ENCODE measurements at places on chromosomes 7 and 10.

- no peak for DNase-seq
These were observed 26.9 kb upstream of the RPA3 start for GRCh38 chr7:7745258-7745657.

- no peak for DNase-seq
These were observed 105.0 kb upstream of the WDR11 start for GRCh38 chr10:120746001-120746777.

DNA sequence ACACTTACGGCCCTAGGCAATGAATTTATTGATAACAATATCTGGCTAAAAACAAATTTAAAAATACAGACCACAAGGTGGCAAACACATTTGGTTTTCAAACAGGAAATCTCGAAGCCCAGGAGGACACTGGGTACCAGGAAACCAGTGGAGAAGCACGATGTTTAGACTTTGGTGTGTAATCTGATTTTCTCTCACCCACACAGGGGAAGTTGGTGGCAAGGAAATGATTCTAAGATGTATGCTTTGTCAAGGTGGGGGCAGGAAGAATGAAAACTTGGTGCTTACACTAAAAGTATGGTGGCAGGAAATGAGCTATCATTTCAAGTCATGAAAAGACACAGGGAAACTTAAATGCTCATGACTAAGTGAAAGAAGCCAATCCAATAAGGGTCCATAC lies 113.2 kb upstream of the ANKRD1 start:
- DNase-seq = no peak

DNA sequence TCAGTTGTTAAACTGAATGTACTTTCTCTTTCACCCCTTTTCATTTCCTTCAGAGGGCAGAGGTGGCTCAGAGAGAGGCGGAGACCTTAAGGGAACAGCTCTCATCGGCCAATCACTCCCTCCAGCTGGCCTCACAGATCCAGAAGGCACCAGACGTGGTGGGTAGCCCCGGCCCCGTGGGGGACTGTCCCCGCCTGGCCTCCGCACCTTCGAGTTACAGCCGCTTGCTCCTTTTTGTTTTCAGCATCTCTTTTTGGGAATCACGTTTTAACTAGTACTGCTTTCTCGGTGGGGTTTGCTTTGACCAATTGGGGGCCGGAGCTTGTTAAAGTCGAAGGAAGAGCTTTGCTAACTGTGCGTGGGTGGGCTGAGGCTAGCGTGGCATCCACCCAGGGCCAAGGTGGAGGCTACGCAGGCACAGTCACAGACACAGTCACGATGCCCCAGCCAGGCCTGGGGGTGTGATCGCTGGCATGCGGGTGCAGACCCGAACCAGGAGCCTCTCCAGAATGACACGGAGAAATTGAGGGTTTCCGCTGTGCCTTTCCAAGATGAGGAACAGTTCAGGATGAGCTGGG lies 116.2 kb upstream of the SH2B2 start:
- no peak for DNase-seq

- DNase-seq = no peak
These were observed 104.5 kb upstream of the ZPBP start for GRCh38 chr7:50197549-50197948.

DNA sequence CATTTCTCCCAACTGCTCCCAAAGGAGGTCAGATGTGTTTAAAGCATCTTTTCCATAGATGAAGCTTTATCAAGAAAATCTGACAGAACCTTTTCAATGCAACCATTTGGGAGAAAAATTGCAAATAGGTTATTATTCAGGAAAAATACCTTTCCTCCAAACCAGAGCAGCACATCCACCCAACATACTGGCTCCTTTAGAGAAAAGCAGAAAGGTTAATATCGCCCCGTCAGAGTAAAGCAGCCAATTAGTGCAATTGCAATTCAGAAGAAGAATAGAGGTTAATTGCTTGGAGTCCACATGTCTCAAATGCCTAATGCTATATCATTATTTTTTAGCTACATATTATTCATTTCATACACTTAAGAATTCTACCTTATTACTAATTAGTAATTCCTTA lies 48.9 kb upstream of the HSPA12A start:
- no peak for DNase-seq

- DNase-seq = no peak
These were observed 123.5 kb upstream of the FERD3L start for GRCh38 chr7:19268737-19269136.

DNA sequence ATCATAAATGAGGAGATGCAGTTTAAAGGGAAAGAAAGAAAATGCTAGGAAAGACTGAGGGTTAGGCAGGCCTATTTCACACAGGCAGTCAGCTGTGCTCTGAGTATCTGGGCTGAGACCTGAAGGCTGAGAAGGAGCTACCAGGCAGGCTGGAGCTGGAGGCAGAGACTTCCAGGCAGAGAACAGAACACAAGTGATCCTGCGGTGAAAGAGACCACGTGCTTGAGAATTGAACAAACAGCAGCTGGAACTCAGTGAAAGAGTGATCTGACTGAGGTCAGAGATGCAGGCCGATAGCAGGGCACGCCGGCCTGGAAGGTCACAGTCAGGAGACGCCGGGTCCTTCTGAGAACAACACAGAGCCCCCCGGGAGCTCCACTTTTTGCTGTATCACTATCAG lies 147.8 kb downstream of the ADAM12 start:
- no peak for DNase-seq

GRCh38 chr7:155874411-155874810 lies 62.1 kb upstream of the SHH start:
- DNase-seq = no peak

DNA sequence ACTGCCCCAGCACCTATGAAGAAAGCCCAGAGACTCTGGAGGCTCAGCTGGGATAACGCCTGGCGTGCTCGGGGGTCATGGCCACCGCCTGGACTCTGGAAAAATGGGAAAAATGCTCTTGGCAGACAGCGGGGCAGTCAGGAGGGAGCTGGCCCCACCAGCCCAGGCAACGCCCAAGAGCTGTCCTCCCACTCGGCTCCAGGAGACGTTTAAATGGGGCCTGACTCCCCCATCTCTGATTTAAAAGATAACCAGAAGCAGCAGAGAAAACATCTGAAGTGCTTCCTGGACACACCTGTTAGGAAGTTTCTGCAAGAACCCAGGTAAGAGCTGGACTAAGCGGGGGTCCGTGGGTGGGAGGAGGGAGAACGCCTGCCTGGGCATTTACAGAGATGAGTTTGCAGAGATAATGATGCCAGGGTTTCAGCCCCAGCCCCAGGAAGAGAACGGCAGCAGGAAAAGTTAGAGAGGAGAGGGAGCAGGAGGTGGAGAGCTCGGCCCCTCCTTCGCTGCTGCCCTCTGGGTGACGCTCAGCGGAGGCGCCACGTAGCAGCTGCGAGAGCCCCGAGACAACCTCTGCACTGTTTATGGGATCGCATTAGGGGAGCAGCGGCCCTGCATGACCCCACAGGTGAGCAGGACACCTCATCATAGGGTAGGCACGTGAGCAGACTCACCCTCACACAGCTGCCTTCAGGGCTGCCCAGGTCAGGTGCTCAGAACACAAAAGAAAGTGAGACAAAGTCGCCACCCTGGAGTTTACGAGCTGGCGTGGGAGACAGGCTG lies 83.5 kb upstream of the INSIG1 start:
- DNase-seq = no peak

DNA sequence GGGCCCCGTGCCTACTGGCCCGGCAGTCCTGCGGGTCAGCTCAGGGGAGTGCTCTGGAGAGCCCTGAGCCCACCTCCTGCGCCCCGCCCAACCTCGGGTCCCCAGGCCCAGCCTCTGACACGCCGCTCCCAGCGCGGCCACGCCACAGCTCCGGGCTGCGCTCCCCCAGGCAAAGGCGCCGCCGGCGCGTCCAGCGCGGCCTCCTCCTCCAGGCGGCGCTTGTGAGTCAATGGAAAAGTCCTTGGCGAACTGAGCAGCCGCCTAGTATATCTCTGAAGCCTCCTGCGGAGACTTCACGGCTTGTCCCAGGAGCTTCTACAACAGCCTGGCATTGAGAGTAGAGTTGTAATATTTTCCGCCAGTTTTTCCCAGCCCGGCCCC lies 29.5 kb upstream of the BMS1 start:
- DNase-seq = peak; percentile 59

DNA sequence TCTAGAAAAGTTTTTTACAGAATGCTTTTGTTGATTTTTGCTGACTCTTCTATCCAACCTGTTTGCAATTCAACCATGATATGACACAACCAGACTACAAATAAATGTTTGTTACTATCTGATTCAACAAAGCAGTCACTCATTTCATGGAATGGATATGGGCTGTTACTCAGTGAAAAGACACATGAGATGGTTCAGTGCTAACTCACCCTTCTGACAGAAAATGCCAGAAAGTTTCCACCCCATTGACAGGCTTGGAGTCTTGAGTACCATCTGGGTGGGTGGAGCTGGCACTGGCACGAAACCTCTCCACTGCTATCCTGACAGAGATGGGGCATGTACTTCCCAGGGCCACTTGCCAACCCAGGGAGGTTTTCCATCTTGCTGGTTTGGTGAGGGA lies 39.5 kb downstream of the RBM28 start:
- DNase-seq = no peak

GRCh38 chr10:62636825-62637248 lies 167.7 kb upstream of the ADO start:
- DNase-seq = no peak

GRCh38 chr10:132118366-132118765 lies 52.6 kb downstream of the JAKMIP3 start:
- DNase-seq = no peak

DNA sequence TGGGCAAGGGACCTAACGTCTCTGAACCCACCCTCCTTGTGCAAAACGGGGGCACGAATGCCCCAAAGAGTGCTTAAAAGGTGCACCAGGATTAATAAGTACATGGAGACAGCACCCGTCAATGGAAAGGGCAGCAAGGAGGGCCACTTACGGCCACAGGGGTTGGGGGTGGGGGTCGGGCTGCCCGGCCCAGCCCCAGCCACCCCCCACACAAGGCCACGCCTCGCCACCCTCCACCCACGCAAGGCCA lies 213.4 kb downstream of the MAD1L1 start:
- no peak for DNase-seq

DNA sequence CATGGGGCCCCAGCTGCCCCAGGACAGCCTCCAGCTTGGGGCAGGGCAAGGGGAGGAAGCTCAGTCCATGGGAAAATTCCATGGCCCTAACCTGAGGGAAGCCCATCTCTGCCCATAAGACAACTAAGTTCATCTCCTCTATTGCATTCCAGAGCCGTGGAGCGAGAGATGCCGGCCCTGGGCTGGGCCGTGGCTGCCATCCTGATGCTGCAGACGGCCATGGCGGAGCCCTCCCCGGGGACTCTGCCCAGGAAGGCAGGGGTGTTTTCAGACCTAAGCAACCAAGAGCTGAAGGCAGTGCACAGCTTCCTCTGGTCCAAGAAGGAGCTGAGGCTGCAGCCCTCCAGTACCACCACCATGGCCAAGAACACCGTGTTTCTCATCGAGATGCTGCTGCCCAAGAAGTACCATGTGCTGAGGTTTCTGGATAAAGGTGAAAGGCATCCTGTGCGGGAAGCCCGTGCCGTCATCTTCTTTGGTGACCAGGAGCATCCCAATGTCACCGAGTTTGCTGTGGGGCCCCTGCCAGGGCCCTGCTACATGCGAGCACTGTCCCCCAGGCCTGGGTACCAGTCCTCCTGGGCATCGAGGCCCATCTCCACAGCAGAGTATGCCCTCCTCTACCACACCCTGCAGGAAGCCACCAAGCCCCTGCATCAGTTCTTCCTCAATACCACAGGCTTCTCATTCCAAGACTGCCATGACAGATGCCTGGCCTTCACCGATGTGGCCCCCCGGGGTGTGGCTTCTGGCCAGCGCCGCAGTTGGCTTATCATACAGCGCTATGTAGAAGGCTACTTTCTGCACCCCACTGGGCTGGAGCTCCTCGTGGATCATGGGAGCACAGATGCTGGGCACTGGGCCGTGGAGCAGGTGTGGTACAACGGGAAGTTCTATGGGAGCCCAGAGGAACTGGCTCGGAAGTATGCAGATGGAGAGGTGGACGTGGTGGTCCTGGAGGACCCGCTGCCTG lies 4.3 kb downstream of the AOC1 start:
- no peak for DNase-seq

DNA sequence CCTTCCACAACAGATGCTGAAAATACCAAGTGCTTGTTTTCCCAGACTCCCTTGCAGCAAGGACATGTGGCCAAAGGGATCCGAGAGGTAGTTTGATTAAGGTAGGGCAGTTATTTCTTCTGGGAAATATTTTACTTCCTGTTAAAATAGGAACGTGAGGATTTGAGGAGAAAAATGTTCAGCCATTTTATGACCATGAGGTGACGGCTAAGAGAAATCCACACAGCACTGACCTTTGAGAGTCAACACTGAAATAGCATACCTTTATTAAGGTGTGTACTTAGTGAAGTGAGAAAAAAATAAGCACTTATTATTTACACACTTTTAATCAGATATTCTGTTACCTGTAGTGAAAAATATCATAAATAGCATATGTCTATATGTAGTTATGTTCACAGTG lies 133.9 kb downstream of the PPP1R3A start:
- DNase-seq = no peak

GRCh38 chr10:35555962-35556930 lies 48.9 kb upstream of the GJD4 start:
- DNase-seq = no peak

GRCh38 chr10:96446966-96447596 lies 66.6 kb downstream of the TLL2 start:
- no peak for DNase-seq

DNA sequence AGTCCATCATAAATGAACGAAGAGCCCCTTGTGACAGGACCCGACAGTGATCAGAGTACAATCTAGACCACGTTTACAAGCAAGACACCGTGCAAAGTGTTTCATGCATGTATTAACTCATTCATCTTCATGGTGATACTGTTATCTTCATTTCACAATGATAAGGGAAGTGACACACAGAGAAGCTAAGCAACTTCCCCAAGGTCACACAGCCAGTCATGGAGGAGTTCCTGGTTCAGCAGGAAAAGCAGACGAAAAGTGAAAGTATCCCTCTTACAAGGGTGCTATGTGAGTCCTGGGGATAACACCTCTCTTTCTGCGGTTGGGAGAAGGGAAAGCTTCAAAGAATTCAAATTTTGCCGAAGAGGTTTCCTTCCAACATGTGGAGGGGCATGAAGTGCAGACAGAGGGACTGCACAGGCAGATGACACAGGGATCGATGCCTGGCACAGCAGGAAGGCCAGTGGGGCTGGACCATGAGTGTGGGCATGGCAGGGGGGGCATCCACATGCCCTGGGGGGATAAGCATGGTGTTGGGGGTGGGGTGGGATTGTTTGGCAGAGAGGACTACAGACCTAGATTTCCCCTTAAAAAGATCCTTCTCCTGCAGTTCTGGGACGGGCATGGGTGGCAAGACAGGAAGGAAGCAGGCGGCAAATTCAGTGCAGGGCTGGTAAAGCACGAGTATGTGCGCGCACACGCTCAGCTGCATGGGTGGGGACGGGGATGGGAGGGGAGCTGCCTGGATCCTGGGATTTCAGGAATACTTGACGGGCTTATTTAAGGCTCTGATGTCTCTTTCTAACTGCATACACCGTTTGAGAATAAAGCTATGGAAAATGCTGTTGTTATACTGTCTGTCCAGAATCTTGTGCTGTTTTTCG lies 33.5 kb upstream of the DDC start:
- DNase-seq = no peak

GRCh38 chr10:58152673-58153263 lies 114.9 kb downstream of the IPMK start:
- no peak for DNase-seq
